ENCODE measurements at places on chromosomes 16 and 17.
A peak's percentile ranks its signal among the peaks of the same experiment; 100 is the strongest.

DNA sequence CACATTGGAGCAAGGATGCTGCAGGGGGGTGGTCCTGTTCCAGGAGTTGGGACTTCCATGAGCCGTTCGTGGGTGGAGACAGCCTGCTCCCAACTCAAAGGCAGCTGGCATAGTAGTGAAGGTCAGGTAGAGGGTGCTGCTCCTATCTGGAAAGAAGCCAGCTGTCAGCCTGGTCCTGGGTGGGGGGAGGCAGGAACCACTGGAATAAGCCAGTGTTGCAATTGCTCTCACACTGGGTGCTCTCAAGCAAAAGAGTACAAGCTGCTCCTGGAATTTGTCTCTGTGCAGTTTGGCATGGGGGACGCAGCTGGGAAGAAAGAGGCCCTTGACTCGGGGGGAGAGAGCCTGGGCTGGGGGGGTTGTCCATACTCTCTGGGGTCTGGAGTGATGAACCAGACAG is 8.7 kb downstream of the CACNG5 start:
- no peak for DNase-seq

GRCh38 chr17:20091174-20092029 is 82.2 kb downstream of the SPECC1 start:
- DNase-seq: no peak

- no peak for DNase-seq
Observed at GRCh38 chr16:81357711-81358260, 43.0 kb downstream of the GAN start.

DNA sequence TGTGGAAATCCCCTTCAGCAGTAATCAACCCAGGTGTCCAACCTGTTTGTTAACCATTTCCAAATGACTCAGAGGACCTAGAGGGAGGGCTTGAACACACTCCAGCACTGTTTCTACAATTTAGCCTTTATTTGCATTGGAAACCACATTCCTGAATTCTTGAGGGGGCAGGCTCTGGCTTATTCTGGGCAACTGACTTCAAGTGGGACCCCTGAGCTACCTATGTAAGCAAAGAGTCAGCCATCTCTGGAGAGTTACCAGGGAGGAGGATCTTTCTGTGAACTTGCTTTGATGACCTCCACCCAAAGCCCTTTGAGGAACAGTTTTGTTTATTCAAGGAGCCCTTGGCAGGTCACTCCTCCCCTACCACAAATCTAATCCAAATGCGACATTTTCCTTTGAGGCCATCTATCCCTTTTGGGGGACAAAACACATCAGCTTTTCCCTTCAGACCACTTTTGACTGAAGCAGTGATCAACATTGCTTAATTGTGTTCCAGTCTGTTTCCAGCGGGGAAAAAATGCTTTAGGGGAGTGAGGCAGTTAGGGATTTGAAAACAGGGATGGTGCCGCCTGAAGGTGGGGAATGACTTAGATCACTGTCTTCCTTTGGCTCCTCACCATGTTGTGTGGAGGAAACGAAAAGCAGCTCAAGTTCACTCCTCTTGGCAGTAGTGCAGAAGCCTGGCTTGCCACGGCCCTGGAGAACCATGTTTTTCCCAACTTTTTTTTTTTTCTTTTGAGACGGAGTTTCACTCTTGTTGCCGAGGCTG is 46.2 kb downstream of the TUBD1 start:
- no peak for DNase-seq

DNA sequence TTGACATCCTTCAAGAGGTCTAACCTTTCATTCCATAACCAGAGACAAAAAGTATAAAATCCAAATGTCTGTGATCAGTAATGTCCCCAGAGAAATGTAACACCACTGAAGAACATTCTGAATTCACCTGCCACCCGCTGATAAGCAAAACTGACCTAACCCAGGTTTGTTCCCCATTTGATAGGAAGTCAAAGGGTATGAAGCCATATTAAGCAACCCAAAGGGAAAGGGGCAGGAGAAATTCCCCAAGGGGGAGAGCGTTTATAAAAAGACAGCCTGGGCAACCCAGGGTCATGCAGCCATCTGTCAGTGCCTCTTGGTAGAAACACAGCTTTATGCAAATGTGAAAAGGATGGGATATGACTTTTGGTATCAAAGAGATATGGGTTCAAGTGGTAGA is 30.7 kb upstream of the PIK3R6 start:
- no peak for DNase-seq

- no peak for DNase-seq
Observed at GRCh38 chr17:50205111-50205962, 3.9 kb upstream of the COL1A1 start.

GRCh38 chr16:4948903-4949766 is 9.0 kb upstream of the SEC14L5 start:
- no peak for DNase-seq

DNA sequence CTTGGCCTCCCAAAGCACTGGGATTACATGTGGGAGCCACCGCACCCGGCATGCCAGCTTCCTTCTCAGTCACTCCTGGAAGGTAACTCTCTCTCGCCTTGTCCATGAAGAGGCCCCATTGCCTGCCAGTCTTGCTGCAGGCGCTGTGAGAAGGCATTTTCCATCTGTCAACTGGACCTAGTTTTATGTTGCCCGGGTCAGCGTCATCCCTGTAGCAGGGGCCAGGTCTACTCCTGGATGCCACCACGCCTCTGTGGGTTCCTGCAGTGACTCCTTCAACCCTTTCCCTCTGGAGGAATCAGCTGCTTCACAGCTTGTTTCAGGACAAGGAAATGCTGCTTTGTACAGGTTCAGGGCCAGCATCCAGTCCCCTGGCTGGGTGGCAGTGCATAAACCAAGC is 2.6 kb upstream of the NLRC3 start:
- DNase-seq: no peak

- DNase-seq: no peak
Observed at GRCh38 chr17:40520991-40521453, 19.6 kb upstream of the TNS4 start.

- no peak for DNase-seq
Observed at GRCh38 chr17:20774472-20775135, 195.1 kb downstream of the CDRT15L2 start.

GRCh38 chr16:2964475-2965336 is 631 bp downstream of the KREMEN2 start:
- peak; percentile 58 for DNase-seq

GRCh38 chr17:20122254-20122879 is 113.2 kb downstream of the SPECC1 start:
- no peak for DNase-seq

DNA sequence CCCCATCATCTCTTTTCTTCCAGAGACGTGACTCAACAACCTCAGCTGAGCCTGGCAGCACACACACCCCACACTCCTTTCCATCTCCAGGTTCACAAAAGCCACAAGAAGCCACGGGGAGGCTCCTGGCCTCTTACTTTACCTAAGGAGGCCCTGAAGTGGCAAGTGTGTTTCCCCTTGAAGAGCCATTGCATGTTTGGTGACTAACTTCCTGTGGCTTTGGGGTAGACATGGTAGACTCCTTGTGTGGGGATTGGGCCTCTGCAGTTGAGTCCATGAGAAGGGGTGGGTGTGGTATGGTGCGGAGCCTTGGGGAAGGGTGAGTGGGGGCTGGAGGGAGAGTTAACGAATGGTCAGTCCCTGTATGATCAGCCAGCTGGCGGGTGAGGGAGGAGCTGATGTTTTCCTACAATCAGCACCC is 24.2 kb downstream of the SAP30BP start:
- DNase-seq: no peak

DNA sequence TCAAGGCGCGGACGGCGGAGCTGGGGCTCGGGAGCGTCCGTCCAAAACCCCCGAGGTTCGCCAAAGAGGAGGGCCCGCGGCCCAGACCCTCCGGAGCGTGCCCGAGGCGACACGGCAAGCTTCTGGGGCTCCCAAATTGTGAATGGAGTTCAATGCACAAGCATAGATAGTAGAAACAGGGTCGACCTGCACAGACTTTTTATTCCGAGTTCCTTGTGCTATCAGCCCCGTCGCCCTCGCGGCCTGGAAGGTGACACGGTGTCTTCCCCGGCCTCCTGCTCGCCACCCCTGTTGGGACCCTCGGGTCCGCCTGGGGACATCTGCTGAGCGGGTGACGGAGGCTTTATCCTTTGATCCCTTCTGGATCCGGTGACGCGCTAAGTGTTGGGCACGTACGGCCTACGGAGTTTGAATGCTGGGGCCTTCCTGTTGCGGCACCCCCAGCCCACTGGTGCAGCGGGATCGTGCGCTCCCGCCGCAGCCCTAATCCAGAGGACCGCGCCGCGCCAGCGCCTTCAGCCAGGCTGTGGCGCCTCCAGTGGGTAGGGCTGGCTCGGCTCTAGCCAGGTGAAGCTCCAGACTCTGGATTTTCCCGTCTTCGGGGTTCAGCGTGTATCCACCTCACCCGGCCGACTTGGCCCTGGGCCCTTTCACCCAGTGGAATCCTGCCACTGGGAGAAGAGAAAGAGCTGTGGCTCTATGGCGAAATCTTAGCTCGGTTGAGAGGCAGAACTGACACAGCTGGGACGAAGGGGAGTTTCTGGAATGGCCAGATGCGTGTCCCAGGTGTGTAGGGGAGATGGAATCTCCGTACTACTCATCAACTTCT is 17.0 kb upstream of the NTN1 start:
- DNase-seq: no peak

GRCh38 chr16:67990018-67990386 is 9.3 kb downstream of the DPEP2 start:
- no peak for DNase-seq

- no peak for DNase-seq
Observed at GRCh38 chr17:79621151-79621943, 10.5 kb upstream of the RBFOX3 start.

Measured in activated naive CD4-positive, alpha-beta T cell (primary cell).